Smooth muscle cell of the umbilical artery (primary cell): ENCODE measurements at places on chromosomes 6 and 20. TPM values are rescaled to one million over a fixed set of nuclear protein-coding genes. Genes with fewer than 3 reads are reported as not detected.

VGLL2 gene
- not detected in 2 replicates for total RNA-seq

DSN1 gene
- total RNA-seq = 6.8 and 12.6 TPM in 2 replicates

GRM1 gene
- not detected in 2 replicates for total RNA-seq

ZBTB12 gene
- total RNA-seq = 3.6 and 4.7 TPM in 2 replicates

ABT1 gene
- 10.4 and 11.9 TPM in 2 replicates for total RNA-seq

PDYN gene
- total RNA-seq = not detected in 2 replicates

COQ3 gene
- 2.1 and 4.0 TPM in 2 replicates for total RNA-seq
